DMS153 (cell line): ENCODE measurements at places on chromosomes 11 and 22.
A peak's percentile ranks its signal among the peaks of the same experiment; 100 is the strongest.

- no peak for DNase-seq
These were observed 24.1 kb downstream of the APOL3 start for GRCh38 chr22:36136475-36136874.

DNA sequence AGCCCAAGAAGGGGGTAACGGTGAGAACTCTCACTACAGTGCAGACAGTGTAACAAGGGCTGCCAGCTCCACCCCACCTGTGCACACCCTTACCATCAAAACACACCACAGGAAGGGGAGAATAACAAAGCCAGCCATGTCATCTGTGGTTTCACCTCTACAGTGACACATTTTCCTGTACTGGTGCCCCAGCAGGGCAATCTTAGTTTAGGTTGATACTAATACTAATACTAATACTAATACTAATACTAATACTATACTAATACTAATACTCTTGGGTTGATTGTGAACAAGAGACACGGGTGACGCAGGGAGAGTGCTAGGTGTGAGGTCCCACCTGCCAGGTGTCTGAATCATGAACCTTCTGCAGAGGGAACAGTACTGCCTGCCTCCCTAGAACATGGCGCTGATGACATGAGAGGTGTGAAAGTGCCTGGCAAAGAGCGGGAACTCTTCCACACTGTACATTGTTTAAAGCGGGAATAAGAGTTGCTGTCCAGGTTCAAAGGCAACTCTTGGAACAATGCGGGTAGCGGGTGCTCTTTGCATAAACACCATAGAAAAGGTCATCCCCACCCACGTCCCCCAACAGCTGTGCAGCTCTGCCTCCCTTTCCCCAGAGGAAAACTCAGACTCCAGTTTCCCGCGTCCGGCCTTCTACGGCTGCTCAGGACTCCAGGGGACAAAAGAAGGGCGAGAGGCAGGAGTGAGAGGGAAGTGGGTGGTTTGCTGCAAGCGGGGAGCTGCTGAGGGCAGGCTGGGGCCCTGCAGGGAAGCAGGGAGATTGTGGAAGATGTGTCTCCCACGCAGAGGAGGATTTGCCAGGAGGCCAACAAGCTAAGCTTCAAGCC is 25.0 kb upstream of the TMPRSS4 start:
- DNase-seq: no peak

GRCh38 chr11:109914809-109915653 is 178.2 kb upstream of the ZC3H12C start:
- DNase-seq: peak; percentile 1

GRCh38 chr11:19605520-19606371 is 106.9 kb upstream of the NAV2 start:
- no peak for DNase-seq

DNA sequence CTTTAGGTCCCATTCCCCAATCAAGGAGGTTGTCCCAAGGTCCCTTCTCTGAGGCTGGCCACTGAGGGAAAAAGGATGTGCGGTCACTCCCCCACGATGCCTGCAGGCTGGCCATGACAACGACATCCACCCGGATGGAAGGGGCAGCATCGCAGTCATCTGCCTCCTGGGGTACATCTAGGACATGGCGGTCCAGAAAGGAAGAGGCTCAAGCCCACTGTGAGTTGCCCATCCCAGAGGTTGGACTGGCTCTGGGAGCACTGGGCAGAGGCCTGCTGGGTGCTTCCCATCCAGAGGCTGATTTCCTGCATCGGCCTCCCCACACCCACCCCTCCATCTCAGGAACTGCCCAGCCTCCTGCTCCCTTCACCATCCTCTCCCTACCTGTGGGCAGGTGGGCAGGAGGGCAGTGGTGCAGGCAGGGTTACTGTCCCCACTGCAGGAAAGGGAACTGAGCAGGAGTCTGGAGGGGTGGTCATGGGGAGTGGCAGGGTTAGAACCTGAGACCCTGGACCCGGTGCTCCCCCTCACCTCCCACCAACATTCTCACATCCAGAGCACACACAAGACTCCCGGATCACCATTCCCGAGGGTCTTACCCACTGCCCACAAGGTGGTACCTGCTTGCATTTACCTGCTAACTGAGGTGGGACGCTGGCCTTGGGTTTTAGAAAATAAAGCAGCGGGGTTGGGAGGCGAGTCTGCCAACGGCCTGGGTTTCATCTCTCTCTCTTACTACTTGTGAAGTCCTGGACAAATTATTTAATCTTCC is 4.4 kb downstream of the RCE1 start:
- DNase-seq: no peak

- DNase-seq: no peak
These were observed 959.8 kb downstream of the BRD1 start for GRCh38 chr22:48867891-48868290.

DNA sequence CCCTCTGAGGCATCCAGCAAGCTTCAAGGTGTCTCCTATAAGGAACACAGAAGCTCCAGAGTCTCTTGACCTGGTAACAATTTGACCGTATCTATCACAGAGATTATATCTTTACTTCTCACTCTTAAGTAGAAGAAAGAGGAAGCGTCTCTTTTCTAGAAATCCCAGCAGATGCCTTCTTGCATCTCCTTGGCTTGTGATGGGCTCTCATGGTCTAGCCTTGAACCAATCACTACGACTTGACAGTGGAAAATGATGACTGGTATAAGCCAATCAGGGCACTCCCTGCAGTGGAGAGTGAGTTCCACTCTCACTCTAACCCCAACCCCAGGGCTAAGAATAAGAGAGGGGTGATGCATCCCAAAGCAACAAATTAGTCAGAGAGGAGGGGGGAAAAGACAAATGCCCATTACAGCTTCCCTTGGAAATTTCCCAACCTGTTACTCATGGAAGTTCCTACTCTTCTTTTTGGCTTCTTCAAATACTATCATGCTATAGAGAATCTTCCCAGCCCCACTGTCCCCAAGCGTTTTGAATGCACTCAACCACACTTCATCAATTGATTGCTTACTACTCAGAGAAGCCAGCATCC is 293.5 kb downstream of the MN1 start:
- no peak for DNase-seq

- DNase-seq: no peak
These were observed 27.5 kb downstream of the TPCN2 start for GRCh38 chr11:69076129-69076791.

DNA sequence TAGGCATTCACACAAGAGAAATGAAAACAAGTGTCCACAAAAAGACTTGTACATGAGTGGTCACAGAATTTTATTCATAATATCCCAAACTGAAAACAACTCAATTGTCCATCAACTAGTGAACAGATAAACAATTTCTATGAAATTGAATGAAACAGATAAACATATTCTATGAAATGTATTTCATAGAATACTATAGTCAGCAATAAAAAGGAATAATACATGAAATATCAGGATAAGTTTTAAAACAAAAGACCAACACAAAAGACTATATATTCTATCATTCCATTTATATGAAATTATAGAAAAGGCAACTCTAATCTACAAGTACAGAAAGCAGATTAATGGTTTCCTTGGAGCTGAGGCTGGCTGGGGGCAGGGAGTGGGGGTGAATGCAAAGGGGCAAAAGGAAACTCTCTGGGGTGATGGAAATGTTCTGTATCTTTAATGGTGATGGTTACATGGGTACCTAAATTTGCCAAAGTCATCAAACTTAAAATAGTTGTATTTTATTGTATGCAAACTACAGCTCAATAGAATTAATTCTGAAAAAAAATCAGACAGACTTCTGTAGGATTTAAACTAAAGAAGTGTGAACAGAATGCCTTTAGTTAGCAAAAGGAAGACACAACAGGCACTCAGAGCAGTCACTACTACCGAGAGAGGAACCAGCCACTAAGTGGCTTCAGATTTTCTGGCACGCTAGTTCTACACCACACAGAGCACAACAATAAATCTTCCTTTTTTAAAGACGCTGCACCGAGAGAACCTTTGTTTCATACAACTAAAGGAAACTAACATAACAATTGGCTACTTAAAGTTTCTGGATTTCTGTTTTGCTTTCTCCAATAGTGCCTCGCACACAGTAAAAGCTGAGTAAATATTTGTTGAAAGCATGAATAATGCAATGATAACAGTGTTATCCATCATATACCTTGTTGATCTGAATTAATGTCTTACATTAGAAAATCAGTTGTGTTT is 15.4 kb downstream of the CCDC34 start:
- peak; percentile 79 for DNase-seq

GRCh38 chr11:41845066-41845465 is 385.6 kb upstream of the LRRC4C start:
- no peak for DNase-seq

GRCh38 chr11:75786101-75786736 is 17.6 kb downstream of the DGAT2 start:
- no peak for DNase-seq

DNA sequence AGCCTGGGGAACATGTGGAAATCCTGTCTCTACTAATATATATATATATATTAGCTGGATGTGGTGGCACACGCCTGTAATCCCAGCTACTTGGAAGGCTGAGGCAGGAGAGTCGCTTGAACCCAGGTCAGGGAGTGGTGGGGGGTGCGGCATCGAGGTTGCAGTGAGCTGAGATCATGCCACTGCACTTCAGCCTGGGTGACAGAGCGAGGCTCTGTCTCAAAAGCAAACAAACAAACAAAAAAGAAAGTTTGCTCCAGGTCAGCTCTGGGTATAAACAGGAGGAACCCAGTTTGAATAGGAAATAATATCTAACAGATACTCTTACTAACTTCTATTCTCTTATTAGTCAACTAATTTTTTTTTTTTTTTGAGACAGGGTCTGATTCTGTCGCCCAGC is 34.3 kb upstream of the CECR2 start:
- DNase-seq: no peak

DNA sequence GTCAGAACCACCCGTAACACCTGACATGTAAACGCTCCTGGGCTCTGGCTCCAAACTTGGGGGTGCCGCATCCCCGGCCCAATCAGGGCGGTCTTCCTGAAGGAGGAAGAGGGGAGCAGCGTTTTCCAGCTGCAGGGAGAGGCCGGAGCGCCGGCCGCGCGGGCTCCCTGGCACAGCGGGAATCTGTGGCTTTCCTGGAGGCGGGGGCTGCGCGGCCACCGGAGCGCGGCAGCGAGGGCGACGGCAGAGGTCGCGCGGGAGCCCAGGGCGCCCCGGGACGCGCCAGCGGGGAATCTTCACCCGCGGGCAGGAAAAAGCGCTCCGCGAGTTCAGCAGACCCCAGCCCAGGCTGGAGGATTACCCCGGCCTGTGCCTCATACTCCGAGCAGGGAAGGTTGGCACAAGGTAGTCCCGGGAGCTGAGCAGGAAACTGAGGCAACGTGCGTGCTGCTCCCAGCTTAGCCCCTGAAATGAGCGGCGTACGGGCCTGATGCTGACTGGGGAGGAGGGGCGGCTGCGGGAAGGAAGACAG is 600 bp upstream of the ESAM start:
- no peak for DNase-seq

- DNase-seq: no peak
These were observed 517 bp downstream of the HIRA start for GRCh38 chr22:19430890-19431541.

DNA sequence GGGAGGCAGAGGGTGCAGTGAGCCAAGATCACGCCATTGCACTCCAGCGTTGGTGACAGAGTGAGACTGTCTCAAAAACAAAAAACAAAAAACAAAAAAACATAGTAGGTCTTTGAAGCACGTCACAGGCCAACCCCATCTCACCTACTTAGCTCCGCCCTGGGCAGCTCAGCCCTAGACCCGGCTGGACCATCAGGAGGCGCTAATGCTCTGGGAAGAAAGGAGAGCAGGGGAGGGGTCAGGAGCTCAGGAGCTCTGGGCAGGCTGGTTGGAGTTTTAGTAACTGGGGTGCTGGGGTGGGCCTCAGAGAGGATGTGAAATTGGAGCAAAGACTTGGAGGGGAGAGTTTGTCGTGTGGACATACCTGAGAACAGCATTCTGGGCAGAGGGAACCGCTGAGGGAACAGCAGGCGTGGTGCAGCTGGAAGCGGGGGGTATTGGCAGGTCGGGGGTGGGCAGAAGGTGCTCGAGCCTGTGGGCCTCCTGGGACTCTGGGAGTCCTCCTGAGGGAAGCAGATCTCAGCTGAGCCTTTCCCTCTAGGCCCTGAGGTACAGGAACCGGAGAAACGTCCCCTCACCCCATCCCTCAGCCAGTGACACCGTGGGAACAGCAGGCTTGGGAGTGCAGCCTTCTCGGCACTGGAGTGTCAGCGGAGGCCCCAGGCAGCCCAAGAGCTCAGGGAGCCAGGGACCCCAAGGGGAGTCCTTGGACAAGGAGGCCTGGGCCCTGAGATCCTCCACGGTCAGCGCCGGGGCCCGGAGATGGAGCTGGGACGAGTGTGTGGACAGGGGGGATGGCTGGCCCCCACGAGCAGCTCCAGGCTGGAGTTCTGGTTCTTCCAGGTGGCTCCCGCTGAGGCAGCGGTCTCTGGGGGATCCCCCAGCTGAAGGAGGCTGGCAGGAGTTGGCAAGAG is 2.2 kb upstream of the RPS6KA4 start:
- no peak for DNase-seq

DNA sequence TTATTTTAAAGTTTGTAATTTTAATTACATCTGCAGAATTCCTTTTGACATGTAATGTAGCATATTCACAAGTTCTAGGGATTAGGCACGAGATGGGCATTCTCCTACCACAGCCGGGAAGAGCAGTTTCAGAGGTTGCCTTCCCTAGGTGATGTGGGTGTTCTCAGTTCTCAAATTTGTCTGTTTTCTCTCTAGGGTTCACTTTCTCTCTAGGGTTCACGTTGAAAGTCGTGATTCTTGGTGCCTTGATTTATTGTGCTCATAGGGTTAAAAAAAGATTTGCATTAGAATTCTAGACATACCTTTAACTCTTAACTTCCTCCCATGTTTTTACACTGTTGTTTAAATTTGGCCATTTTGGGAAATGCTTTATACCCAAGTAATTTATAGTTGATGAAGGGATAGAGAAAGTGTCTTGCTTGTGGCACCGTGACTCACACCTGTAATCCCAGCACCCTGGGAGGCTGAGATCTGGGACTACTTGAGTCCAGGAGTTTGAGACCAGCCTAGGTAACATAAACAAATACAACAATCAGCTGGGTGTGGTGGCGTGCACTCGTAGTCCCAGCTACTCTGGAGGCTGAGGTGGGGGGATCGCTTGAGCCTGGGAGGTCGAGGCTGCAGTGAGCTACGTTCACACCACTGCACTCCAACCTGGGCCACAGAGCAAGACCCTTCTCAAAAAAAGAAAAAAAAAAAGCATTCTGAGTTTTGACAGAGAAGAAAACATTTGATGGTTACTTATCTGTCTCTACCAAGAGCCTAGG is 3.6 kb downstream of the MED15 start:
- DNase-seq: no peak

- DNase-seq: no peak
These were observed 2.9 kb downstream of the CHID1 start for GRCh38 chr11:907668-908067.

DNA sequence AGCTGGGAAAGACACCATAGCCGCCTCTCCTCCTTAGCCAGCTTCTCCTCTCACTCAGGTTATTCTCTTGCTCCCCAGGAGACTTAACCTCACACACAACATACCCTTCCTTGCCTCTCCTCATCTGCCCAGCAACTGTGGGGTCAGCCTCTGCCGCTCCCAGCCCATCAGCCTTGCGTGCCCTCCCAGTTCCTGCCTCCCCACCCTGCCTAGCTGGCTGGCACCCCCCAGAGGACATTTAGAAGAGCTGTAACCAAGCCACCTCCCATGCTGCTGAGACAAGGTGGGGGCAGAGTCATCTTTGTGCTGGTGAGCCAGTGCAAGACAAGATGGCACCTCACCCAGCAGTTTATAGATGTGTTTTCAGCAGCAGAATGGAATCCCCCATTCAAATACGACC is 38.2 kb downstream of the TOM1 start:
- DNase-seq: no peak
